Pancreas (tissue), 10 donors: ENCODE measurements at places on chromosomes 5 and 9.

DNA sequence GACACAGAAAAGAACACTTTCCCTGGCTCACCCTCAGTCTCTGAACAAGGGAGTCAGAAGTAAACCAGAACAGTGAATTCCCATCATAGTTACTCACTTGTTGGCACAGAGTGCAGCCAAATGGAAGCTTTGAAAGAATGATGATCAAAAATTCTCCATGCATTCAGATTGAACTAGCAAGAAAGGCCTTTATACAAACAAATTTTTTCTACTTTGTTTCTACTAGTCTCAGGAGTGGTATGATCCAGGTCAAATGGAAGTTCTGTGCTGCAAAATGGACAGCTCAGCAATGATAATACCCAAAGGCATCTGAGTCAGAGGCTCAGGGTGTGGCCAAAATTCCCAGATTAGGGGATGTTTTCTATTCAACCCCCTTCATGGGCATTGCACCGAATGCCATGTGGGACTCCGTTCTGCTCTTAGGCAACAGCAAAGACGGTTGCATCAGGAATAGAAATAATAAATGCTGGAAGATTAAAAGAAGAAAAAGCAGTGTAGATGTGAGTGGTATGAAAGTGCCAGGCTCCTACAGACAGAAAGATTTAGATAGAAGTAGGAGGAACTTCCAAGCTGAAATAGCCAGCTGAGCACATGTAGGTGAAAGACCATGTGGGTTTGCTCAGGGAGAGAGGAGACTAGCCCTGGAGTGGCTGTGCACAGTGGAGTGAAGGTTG is 24.0 kb upstream of the ASPN start:
- DNase-seq, result no peak

DNA sequence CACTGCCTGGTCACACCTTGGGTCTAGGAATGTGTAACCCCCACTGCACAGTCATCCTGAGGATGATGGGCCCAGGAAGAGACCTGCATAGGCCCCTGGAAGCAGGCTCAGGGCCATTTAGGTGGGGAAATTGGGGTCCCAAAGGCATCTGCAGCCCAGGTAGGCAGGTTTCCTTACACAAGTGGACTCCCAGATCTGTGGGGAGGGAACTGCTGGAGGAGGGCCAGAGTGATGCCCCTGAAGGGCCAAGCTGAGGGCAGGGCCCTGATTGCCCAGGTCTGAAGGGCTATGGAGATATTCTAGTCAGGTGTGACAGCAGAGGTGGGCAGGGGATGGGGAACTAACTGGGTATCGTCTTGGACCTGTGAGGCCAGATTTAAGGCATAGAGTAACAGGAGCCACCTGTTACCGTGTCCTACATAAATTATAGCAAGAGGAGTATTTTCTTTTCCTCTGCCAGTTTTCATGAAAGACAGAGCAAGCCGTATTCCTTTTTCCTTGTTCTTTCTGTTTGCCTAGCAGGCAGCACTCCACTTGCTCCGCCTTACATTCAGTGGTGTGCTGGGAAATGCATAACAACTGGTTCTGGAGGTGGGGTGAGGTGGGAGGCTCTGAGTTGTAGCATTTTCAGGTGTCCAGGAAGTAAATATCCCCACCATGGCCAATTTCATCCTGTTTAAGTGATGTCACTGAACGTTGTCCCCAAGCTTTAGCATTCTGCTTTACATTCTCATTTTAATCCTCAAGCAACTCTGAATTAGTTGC is 41.3 kb downstream of the PPARGC1B start:
- DNase-seq, result no peak

GRCh38 chr5:159241946-159242552 is 21.0 kb upstream of the UBLCP1 start:
- no peak for DNase-seq

- no peak for DNase-seq
These were observed 103.4 kb downstream of the ADAMTS2 start for GRCh38 chr5:179241764-179242370.

DNA sequence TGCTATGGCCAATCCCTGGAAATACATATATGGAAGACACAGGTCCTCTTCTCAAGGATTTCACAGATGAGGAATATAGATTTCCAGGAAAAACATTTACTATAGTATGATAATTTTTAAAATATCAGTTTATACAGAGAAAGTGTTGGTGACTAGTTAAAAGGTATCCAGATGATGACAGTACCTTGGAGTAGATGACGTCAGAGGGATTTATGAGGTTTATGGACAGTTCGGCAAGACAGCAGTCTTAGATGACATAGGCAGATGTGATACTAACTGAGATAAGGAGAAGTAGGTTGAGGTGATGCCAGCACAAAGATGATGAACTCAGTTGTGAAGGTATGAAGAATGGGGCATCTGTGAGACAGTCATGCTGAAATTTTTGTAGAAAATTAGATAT is 750.3 kb downstream of the PRELID2 start:
- DNase-seq, result no peak

DNA sequence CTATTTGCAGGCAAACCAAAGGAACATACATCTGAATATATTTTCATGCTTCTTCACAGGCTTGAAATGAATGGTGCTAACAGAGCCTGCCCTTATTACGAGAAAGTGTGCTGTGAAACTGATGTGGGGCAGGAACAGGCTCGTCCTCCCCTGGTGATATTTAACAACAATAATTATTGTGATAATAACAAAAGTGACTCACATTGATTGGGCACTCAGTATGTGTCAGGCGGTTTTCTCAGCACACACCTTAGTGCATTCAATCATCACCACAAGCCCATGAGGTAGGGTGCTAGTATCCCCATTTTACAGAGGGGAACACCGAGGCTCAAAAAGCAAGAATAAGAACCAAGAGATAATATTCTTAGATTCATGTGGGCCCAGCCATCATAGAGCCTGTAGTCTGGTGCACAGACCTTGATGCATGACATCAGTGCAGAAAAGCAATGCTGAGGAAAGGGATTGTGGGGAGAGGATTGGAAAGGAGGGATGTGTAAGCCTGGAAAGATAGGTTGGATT is 18.1 kb upstream of the BOD1 start:
- no peak for DNase-seq

DNA sequence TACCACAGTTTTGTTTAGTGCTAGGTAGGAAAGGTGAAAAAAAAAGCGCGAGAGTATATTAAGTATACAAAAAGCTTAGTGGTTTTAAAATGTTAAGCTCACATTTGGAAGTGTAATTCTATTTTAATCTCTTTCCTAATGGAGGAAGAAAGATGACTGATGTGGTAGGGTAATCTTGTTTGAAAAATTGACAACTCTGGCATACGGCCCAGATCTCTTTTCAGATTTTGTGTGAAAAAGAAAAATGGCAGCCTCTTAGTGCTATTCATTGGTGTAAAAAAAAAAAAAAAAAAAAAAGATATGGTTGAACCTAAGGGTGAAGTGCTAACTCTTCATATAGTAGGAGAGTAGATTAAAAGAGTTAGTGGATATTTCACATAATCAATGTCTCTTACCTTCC is 108.0 kb downstream of the ZSWIM6 start:
- no peak for DNase-seq

DNA sequence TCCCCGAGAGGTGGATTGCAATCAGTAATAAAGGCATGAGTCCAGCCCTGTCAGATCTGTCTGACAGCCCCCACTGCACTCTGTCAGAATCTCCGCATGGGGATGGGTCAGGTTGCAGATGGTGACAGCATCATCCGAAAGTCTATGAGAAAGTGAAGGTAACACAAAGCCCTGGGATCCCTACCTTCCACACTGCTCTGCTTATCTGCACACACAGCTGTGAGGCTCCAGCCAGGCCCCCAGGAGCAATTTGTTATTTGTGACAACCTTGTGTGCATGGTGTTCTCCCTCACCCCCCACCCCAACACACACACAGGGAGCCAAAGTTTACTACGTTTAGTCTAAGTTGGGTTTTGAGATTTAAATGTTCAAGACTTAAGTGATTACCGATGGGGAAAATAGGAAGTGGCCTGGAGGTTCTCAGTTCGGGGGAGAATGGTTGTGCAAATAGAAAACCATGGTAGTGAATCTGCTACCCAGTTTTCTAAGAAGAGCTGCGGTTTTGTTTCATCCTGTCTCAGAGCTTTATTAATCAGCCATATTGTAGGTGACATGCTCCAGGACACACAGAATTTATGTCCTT is 92.7 kb downstream of the SV2C start:
- DNase-seq, result no peak
